ENCODE measurements at places on chromosomes 5 and 9.
A peak's percentile ranks its signal among the peaks of the same experiment; 100 is the strongest.

GRCh38 chr9:124721109-124721906 lies 49.8 kb downstream of the NR6A1 start:
- DNase-seq, result peak; percentile 21

DNA sequence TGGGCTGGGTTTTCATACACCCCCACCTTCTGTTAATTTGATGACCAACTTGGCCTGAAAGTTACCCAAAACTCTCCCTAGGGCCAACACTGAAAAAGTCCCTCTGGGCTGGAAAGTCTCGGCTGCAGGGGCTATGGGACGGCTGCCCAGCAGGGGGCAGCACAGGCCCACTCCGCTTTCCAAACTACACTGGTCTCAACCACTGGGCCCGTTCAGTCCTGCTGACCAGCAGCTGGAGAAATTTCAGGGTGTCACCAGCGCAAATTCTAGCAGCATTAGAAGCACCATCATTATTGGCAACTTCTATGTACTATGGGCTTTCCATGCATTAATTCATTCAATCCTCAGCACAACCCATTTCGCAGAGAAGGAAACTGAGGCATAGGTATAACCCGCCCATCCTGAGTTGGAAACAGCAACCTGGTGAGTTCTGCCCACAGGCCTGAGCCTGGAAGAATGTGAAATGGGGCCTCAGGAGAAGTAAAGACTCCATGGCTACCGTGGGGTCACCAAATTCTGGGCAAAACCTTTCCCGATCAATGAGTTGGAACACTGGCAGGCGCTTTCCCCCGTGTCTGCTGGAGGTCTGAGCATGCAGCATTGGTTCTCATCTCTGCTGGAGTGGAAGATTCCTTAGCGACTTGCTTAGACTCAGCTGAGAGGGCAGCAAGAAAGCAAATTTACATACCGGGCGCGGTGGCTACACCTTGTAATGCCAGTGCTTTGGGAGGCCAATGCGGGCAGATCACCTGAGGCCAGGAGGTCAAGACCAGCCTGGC lies 9.7 kb downstream of the ORM2 start:
- peak; percentile 62 for DNase-seq

DNA sequence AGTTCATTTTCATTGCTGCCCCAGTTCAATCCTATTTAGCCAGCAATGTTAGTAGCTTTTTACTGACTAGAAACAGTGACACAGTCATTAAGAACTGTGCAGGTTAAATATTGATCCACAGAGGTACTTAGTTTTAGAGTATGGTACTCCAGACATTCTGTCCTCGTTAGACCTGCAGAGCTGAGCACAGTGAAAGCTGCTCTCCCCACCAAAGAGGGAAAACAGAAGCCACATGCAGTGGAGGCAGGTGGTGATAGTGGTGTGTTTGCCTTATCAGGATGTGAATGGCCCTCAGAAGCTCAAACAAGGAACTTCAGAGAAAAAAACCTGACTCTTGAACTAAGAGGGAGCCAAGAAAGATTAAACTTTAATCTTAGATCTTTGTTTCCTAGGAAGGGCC lies 75.5 kb downstream of the UNC13B start:
- no peak for DNase-seq

- no peak for DNase-seq
Measured at GRCh38 chr9:133106511-133107244, 14.4 kb downstream of the RALGDS start.

DNA sequence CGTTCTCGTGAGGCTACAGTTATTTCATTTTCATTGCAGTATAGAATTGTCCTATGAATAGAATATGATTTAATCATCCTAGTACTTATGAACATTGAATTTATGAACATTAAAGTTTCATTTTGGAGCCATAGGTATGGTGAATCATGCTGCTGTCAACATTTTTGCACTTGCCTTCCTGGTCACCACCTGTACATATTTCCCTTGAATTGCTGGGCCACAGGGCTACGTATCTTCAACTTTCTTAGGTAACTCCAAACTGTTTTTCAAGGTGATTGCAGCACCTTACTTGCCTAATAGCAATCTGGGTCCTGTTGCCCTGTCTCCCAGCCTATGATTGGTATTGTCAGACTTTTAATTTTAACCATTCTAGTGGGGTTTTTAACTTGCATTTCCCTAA lies 6.5 kb upstream of the RNF145 start:
- no peak for DNase-seq

DNA sequence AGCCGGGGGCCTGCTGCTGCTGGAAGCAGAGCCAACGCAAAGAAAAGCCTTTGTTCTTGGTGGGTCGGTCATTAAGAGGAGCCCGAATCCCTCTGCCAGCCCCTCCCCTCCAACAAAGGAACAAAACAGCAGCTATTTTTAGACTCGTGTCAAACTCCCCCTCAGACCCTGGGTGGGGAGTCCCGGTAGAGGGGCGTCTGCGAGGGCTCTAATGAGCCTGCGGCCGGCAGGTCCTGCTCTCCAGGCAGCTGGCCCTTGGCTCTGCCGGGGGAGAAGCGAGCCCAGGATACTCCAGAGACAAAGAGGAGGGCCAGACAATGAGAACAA lies 114.0 kb downstream of the LHX2 start:
- no peak for DNase-seq

DNA sequence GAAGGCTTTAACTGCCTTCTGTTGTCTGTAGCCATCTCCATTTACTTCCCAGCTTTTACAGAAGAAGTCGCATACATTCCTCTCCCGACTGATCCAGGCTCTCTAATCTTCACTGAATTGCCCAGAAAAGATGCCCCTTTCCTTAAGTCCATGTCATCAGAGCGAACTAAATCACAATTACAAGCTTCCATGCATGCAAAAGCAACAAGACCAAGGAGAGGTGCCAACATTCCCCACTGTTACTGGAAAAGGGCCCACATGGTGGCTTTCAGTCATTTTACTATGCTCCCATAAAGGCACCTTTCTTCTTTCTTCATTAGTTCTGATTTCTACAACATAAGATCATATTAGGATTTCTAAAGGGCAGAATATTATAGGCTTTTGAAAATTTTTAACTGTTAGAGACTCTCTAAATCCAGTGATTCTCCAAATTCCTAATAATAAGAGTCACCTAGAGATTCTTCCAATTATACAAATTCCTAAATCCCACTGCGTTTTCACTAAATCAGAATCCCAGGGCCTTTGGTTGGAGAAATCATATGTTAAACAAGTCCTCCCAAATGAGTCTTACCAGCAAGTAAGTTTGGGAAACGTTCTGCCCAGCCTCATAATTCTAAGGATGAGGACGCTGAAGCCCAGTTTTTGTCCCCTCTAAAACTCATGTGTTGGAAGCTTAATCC lies 17.0 kb upstream of the ZFR start:
- DNase-seq, result no peak

- DNase-seq, result no peak
Measured at GRCh38 chr9:100575006-100575405, 2.9 kb upstream of the CAVIN4 start.

DNA sequence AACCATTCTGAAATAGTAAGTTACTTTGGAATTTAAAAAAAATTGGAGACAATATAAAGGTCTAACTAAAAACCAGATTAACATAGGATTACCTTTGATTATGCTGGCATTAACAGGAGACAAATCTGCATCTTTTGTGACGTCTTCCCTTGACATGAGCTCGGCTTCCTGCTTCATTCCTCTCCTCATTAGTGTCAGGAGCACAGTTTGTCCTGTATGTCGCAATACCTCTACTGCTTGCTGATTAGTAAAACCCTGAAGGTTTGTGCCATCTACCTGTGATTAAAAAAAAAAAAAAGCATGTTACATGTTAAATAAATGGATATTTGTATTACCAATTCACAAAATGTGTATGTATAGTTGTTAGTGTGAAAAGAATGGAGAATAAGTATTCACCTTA lies 73.7 kb downstream of the MPDZ start:
- DNase-seq, result no peak

GRCh38 chr9:128684325-128685199 lies 4.5 kb upstream of the SET start:
- DNase-seq, result peak; percentile 88

All from HCEC 1CT (cell line).